T-helper 9 cell (primary cell): ENCODE measurements at places on chromosomes 13 and 19.

GRCh38 chr19:47660435-47660832, 51.5 kb downstream of the BICRA start:
- DNase-seq: no peak

GRCh38 chr19:16901491-16902175, 12.8 kb downstream of the F2RL3 start:
- DNase-seq: no peak

DNA sequence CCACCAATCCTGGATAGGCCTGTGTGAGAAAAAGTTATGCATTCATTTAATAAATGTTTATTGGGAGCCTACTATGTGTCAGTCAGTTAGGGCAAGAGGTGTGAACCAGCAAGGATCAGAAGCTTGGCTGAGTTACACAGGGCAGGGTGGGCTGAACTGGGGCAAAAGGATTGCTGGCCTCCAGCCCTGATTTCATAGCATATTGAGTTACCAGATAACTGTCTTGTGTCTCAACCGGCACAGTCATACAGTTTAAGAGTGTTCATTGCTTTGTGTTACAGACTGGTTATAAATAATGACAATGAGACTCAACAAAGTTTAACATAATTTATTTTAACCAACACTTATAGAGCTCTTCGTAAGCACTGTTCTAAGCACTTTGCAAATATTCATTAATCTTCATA, 253.8 kb downstream of the DLEU7 start:
- DNase-seq: no peak

GRCh38 chr19:30449078-30449590, 77.0 kb downstream of the ZNF536 start:
- no peak for DNase-seq

- peak; percentile 44 for DNase-seq
Observed at GRCh38 chr19:17075864-17076542, 426 bp downstream of the MYO9B start.

DNA sequence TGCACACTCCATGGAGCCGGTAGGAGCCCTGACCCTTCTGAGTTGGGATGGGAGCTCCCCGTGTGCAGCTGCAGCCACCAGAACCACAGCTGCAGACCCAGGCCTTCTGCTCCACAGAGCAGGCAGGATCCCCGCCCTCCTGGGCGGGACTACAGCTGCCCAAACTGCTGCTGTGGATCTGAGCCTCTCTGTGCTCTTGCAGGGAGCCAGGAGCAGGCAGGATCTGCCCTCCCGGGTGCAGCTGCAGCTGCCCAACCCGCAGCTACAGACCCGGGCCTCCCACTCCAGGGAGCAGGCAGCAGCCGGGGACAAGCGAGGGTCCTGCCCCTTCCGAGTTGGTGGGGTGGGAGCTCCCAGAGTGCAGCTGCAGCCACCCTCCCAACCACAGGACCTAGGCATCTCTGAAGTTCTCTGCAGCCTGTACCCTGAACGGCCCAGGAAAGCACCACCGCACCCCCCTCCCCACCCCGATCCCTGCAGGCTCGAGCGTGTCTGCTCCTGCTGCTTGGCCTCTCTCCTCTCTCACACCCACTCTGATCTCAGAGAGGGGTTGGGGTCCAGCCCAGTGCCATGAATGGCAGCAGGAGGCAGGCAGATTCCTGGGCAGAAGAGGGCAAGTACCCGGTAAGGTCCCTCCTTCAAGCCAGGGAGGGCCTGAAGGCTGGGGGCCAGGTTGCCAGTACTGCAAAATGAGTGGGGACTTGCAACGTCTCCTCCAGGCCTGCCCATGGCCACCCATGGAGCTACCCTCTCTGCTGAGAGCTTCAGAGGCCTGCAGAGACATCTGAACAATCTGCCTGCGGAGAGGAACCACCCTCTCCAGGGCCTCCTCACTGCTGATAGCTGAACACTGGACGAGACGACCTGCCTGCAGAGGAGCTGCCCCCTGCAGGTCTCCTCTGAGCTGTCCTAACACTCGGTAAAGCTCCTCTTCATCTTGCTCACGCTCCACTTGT, 16.4 kb upstream of the EMP3 start:
- DNase-seq: no peak

- DNase-seq: no peak
Observed at GRCh38 chr13:22091971-22092300, 421.1 kb downstream of the FGF9 start.

DNA sequence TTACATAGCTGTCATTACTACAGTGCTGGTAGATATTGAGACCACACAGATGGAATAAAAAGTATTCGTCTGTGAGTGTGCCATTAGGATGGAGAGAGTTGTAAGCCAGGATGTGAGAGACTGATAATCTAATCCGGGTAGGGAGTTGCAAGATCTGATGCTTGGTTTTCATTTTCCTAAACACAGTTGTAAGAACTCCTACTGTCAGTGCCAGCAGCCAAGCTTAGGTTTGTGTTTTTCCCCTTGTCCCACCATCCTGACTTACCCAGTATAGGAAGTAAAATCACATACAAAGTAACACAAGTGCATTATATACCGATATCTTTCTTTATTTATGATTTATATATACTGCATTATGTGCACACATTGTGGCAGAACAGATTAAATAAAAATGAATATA, 726.4 kb upstream of the PCDH20 start:
- DNase-seq: no peak

DNA sequence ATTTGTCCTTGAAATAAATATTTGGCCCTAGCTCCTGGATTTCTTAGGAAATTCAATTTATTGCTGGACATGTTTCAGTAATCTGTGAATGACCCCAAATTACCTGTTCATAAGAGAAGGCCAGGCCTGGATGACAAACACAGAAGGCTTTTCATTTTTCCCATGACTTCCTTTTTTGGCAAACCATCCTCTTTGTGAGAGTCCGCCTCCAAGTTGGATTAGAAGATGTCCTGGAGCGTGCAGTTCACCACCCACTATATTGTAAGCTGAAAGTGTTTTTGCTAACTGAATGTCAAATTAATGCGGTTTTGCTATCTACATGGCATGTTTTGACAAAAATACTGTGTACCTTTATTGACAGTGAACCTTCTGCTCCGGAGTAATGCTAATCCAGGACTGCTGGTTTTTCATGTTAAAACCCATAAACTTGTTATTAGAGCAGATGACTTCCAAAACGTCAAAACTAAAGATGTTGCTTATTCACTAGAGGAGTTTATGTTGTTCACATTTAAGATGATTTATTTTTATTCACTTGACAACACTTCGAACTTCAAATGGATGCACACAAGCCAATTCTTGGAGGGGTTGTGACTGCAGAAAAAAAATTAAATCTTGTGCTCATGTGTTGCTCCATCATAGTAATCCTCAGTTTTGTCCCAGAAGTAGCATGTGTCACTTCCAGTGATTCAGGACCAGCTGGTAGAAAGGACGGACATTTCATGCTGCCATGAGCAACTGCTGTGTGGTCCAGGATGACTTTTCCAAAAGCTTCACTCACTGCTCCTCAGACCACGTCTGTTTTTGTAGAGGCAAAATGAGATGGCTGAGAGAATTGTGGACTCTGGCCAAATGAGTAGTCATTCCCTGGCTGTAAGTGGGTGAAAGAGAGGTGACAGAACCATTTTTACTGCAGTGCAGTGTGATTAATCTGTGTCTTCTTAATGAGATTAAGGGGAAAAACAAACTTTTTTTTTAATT, 71.0 kb downstream of the ITGBL1 start:
- DNase-seq: no peak
